ENCODE measurements at places on chromosomes 6 and 20.

- no peak for DNase-seq
These were observed 35.6 kb downstream of the DZANK1 start for GRCh38 chr20:18431206-18431605.

GRCh38 chr6:157527471-157527907 lies 146.5 kb downstream of the ZDHHC14 start:
- DNase-seq = no peak

DNA sequence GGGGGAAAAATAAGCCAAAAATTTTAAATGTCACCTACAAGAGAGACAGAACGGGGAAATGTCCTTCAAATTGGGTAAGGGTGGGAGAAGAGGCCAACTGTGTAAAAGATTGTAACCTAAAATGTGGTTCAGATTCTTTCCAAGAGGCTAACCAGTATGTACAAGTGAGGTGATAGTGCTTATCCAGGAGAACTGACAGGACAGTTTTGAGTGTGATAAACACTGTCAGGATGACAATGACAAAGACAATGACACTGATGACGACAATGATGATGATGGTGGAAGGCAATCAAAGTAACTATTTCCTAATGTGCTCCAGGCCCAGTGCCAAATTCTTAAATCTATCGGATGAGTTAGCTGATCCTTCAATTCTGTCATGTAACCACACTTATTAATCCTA lies 57.3 kb downstream of the TASP1 start:
- no peak for DNase-seq

DNA sequence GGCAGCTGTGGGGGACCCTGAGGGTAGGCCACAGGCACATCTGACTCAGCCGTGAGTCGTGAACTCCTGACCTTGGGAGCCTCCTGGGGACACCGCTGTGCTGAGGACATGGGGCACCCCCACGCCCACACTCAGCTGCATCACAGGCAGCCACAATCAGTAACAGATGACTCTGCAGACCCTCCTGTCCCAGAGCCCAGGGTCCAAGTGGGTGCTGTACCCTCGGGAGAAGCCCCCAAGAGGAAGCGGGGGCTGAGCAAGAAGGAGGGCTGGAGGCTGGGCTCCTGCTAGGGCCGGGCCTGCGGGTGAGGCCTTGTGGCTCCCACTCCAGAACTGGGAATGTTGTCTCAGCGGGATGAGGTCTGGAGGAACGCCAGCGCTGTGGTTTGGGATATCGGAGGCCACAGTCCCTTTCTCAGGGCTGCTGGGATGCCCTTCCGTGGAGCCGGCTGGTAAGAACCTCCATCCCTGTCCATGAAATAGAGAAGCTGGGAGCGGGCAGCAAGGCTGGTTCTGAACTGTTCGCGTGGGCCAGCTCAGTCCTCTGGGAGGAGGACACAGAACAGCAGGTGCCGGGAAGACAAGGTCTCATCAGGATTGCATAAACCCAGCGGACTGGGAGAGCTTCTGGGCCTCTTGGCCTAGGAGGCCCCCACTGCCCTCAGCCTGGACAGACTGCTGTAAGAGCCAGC lies 3.1 kb upstream of the LAMA5 start:
- DNase-seq = no peak

DNA sequence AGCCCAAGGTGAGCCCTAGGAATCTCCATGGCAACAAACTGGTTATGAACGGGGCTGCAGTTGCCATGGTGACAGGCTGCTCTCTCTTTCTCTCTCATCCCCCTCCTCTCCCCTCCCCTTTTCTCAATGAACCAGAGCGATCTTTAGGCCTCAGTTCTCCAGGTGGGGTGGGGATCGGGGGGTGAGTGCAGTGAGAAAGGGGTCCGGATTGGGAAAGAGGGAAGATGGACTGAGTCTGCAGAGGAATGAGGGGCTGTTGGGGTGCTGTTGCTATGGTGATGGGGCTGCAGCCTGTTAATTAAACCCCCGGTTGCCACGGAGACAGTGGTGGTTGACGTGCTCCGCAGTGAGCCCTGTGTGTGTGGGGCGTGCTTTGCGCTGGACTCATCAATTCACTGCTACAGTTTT lies 3.6 kb upstream of the SLC12A5 start:
- no peak for DNase-seq

DNA sequence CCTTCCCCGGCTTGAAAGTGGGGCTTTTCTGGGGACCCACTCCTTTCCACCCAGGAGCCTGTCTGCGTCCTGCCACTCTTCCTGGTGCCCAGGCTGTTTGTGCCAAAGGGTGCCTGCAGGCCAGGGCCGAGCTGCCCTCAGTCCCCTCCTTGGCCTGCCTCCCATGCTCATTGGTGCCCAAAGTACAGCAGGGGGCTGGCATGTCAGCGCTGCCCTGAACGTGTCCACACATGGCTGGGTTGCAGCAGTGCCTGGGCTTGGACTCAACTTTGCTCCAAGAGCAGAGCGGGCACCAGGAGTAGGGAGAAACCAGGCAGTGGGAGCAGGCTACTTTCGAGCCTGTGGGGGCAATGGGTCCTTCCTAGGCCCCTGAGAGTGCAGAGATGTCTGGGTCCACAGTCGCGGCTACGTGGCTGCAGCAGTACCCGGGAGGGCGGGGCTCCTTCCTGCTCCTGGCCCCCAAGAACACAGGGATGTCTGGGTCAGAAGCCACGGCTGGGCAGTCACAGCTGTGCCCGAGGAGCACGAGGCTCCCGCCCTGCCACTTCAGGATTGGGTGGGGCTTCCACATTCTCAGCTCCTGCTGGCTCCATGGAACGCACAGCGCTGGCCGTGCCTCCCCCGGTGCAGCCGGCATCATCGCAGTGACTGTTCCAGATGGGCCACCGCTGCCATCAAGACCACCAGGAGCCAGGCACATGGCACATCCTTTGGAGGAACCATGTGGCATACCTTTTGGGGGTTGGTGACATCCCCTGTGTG lies 50.0 kb upstream of the CLDN20 start:
- DNase-seq = no peak

- DNase-seq = no peak
These were observed 42.1 kb upstream of the SLC22A3 start for GRCh38 chr6:160305926-160306713.

DNA sequence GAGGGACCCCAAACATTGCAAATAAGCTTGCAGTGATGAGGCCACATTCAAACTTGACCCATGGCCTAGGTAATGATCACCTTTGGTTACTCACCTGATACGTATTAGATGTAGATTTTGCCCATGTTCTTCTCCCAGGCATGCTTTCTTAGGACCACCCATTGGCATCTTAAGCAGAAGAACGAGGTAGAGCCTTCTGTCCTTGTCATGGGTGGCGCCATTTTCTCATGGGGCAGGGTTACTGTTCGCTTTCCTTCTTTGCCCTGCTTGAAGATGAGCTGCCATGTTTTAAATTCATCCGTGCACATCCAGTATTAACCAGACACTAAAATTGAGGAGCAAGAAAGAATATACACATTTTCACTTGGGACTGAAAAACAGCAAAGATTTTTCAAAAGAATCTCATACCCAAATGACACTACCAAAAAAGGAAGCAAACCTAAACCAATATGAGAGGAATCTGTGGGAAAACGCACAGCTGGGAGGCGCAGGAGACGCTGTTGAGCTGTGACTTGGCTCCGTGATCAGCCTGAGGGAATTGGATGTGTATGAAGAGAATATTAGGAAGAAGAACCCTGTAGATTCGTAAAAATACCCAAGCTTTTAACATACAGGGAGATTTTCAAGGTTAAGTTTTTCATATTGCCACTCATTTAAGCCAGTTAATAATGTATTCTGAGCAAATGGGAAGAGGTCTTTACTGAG lies 36.6 kb downstream of the GMPR start:
- no peak for DNase-seq

- no peak for DNase-seq
These were observed 172.3 kb downstream of the EPM2A start for GRCh38 chr6:145562771-145563615.

DNA sequence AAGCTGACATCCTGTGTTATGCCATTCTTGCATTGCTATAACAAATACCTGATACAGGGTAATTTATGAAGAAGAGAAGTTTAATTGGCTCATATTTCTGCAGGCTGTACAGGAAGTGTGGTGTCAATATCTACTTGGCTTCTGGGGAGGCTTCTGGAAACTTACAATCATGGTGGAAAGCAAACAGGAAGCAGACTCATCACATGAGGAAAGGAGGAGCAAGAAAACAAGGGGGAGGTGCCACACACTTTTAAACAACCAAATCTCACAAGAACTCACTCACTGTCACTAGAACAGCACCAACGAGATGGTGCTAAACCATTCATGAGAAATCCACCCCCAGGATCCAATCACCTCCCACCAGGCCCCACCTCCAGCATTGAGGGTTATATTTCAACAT lies 143.1 kb upstream of the GGTLC1 start:
- DNase-seq = no peak

GRCh38 chr6:2179950-2180349 lies 65.5 kb downstream of the GMDS start:
- no peak for DNase-seq

- DNase-seq = no peak
These were observed 115.6 kb upstream of the PTPN1 start for GRCh38 chr20:50394569-50394968.

DNA sequence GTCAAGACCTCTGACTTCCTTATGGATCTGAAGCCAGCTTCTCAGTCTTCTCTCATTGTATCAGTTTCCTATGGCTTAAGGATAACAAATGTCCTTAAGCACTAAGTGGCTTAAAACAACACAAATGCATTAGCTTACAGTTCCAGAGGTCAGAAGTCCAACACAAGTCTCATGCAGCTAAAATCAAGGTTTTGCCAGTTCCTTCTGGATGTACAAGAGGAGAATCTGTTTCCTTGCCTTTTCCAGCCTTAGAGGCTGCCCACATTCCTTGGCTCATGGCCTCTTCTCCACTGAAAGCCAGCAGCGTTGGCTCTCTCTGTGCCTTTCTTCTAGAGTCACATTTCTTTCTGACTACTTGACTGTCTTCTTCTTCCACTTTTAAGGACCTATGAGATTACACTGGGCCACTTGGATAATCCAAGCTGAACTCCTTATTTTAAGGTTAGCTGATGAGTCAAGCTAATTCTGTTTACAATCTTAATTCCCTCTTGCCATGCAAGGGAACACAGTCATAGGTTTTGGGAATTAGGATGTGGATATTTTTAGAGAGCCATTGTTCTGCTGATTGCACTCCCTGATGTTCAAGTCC lies 179.0 kb downstream of the BCAS1 start:
- no peak for DNase-seq

DNA sequence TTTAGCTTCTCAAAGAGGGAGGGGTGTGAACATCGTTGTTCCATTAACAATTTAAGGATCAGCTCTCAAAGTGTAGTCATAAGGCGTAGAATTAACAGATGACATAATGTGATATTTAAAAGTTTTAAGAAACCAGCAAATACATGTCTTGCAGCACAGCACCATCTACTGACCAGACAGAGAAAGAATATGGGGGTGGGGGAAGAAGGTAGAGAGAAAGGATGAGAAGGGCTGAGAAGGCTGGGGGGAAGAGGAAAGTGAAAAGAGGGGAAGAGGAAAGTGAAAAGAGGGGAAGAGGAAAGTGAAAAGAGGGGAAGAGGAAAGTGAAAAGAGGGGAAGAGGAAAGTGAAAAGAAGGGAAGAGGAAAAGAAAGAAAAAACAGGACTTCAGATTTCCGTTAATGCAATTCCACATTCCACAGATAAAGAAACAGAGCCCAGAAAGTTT lies 80.9 kb downstream of the HAO1 start:
- DNase-seq = no peak

DNA sequence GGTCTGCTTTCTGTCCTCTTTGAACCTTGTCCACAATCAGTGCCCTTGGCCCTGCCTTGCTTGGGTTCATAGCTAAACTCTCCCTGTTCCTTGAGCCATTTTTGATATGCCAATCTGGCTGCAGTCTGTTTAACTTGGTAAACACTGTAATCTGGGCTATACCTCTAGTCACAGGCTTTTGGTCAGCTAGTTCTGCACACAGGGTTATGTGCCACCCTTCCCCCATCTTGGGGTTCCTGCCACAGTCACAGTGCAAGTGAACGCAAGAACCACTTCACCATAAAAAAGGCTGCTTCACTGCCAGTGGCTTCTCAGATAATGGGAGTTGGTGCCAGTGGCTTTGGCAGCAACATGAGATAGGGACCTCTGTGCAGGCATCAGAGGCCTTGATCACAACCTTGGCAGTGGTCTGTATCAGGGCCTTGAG lies 10.9 kb upstream of the ATRN start:
- no peak for DNase-seq

DNA sequence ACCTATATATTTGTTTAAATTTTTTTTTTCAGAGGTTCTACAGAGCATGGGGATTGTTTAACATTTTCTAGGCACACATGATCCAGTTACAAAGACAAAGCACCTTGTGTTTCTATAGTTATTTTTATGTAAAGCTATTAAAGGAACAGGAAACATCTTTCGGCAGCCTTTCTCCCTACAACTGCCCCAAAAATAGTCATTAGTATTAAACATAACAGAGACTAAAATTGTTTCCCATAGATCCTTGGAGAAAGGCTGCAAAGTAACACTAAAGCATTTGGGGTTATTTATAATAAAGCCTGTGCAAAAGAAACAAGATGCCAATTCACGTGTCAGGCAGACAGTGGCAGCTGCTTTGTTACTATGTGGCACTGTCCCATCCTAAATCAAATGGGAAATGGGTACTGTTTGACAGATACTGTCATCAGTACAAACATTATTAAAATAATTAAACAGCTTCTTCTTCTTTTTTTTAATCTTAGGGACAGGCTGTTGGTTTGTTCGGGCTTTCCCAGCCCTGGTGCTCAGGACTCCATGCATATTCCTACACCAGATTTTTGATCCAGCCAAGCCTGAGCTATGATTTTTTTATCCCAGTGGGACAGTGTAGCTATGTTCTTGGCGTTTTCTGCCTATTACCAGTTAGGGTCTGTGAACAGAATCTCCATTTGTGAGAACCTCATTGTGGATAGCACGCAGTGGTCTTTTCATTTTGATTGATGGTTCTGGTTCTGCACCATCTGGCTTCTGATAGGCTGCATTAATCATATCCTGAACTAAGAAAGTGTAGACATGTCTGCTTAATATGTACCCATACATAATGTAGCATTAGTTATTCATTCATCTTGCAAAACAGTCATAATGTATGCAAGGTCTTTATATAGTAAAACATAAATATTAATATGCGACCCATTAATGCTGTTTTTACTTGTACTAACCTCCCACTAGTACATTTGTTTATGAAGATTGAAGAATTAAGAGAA lies 460.4 kb upstream of the SOX4 start:
- no peak for DNase-seq

- no peak for DNase-seq
These were observed 9.9 kb upstream of the WFDC2 start for GRCh38 chr20:45459606-45460005.

DNA sequence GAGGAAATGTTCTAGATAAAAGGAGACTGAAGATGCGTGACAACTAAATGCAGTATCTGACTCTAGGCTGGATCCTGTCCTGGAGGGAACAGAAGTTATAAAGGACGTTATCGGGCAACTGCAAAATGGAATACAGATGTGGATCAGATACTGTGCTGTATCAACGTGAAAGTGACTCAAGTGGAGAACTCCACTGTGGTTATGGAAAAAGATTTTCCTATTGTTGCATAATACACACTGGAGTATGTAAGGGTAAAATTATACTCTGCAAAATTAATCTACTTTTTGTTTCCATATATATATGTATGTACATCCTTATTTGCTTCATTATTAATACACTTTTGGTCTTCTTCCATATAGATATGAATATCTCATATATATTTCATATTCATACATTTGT lies 654.0 kb downstream of the QKI start:
- no peak for DNase-seq

Measured in stimulated activated CD4-positive, alpha-beta T cell treated with anti-CD3 and anti-CD28 coated beads, TNF-alpha, amount 100 ng/mL, for 48 hours (primary cell).